Naive B cell (primary cell): ENCODE measurements at places on chromosomes 7 and 10. TPM values are rescaled to one million over a fixed set of nuclear protein-coding genes. Genes with fewer than 3 reads are reported as not detected.

The C10orf143 gene
- polyA plus RNA-seq: 44.9 TPM

The HUS1 gene
- 57.3 TPM for polyA plus RNA-seq

The CPA2 gene
- polyA plus RNA-seq: not detected

The GNAT3 gene
- polyA plus RNA-seq: not detected

DNA sequence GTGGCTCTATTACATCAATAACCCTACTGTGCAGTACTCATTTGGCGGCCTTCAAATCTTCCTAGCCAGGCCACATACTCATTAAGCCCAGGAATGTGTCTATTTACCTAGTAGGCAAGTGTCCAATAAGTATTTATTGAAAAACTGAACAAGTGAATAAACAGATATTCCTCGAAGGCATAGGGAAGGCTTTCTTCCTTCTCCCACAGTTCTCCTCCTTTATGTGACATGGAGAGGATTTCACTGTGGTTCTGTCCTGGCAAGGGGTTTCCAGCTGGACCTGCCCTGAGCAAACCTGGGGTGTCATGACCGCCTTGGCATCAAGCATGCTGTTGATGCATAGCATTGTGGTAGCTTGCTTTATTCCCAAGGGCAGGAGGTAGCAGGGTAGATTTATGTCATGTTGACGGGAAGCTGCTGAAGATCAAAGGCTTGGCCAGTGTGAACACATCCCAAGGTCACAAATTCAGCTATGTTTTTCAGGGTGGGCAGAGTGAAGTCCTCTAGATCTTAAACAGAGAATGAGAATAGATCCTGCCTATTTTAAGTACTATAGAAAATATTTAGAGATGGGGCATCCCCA is 195.1 kb downstream of the INHBA start:
- no peak overlapping the region for H3K4me3 ChIP-seq
- DNase-seq: no peak
- no peaks in the 10 kb centered on the region for H3K36me3 ChIP-seq
- no peaks in the 10 kb centered on the region for H3K4me1 ChIP-seq
- peaks cover 8% of the 10 kb centered on the region for H3K27me3 ChIP-seq

DNA sequence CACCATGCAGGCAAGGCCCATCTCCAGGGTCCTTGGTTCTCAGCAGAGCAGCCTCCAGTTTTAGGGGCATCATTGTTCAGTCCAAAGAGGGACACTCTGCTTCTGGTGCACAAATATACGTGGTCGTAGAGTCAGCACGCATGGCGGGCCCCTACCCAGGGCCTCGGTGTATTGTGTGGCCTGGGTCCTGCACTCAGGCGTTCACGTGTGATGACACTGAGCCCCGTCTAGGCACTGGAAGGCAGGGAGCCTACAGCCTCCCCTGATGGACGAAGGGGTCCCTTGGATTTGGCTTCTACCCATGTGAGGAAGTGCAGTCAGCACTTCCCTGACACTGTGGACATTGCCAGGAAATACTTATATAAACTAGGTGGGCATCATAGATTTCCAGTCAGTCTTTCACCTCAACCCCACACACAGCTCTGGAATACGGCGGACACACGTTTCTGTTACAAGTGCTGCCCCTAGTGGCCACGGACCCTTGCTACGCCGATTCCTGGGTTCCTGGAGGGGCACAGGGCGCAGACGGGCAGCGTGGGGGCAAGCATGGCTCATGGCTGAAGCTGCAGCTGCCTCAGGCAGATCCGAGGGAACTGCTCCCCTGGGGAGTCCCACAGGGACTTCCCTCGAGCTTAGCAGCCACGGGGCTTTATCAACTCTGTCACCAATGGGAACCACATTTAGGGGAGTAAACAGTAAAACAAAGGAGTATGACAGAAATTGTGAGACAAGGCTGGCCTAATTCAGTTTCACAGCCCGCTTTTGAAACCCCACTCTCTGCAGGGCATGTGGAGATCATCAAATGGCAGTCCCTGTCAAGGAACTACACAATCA is 25.4 kb downstream of the AIFM2 start:
- no peaks in the 10 kb centered on the region for H3K27me3 ChIP-seq
- no peak for DNase-seq

GRCh38 chr7:137298464-137298794 is 45.1 kb downstream of the PTN start:
- no peaks in the 10 kb centered on the region for H3K27me3 ChIP-seq
- H3K36me3 ChIP-seq: no peaks in the 10 kb centered on the region
- H3K27ac ChIP-seq: no peak overlapping the region
- no peak overlapping the region for H3K4me3 ChIP-seq
- H3K4me1 ChIP-seq: no peaks in the 10 kb centered on the region
- DNase-seq: no peak

GRCh38 chr10:114682121-114682520 is 24.0 kb upstream of the ABLIM1 start:
- H3K4me3 ChIP-seq: no peak overlapping the region
- H3K27me3 ChIP-seq: no peaks in the 10 kb centered on the region
- DNase-seq: no peak
- no peaks in the 10 kb centered on the region for H3K4me1 ChIP-seq
- no peak overlapping the region for H3K27ac ChIP-seq
- no peaks in the 10 kb centered on the region for H3K36me3 ChIP-seq
